SK-N-SH treated with all-trans-retinoic acid at 6 μM for 48 hours (cell line): ENCODE measurements at places on chromosomes 5 and 9.

GRCh38 chr5:38079620-38080402, 178.5 kb upstream of the EGFLAM start:
- no peak for ATAC-seq

GRCh38 chr5:142080248-142080647, 28.3 kb upstream of the NDFIP1 start:
- no peak for ATAC-seq

DNA sequence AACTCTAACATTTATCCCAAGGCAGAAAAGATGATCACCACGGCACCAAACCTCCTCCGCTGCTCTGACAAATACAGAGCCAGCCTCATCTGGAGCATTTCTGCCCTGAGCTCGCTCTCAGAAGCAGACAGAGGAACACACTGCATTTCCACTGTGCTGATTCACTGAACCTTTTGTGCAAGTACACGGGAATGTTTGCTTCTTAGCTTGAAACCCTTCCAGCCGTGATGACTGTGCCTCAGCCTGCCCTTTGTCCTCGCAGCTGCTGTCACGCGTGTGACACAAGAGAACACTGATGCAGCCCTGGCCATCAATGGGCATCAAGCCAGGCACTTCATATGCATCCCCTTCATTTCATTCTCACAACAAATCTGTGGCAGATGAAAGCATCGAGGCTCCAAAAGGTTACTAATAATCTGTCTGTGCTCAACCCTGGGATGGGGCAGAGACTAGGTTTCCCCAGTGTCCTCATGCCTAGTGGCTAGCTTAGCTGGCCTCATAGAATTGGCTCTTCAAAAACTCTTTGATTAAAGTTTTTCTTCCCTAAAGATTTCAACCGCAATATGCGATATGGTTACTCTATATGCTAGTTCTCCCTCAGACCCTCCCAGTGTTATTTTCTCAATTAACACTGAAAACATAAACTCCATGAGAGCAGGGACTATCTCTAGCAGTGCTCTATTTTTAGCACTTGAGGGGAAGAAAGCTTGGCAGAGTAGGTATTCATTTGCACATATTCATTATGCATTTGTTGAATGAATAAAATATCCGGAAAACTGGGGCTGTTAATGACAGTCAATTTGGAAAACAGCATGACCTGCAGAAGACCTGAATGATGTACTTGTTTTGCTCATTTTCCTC, 7.3 kb downstream of the CDC14B start:
- ATAC-seq: peak; percentile 96

- ATAC-seq: peak; percentile 10; the same call in 1 of the 3 replicates
These were observed 2.5 kb downstream of the TNPO1 start for GRCh38 chr5:72818866-72819534.

GRCh38 chr5:127705120-127705892, 2.1 kb downstream of the CCDC192 start:
- ATAC-seq: peak; percentile 26; the same call in 1 of the 3 replicates

GRCh38 chr5:71892641-71893365, 173.7 kb downstream of the CARTPT start:
- ATAC-seq: peak; percentile 10; the same call in 1 of the 3 replicates

DNA sequence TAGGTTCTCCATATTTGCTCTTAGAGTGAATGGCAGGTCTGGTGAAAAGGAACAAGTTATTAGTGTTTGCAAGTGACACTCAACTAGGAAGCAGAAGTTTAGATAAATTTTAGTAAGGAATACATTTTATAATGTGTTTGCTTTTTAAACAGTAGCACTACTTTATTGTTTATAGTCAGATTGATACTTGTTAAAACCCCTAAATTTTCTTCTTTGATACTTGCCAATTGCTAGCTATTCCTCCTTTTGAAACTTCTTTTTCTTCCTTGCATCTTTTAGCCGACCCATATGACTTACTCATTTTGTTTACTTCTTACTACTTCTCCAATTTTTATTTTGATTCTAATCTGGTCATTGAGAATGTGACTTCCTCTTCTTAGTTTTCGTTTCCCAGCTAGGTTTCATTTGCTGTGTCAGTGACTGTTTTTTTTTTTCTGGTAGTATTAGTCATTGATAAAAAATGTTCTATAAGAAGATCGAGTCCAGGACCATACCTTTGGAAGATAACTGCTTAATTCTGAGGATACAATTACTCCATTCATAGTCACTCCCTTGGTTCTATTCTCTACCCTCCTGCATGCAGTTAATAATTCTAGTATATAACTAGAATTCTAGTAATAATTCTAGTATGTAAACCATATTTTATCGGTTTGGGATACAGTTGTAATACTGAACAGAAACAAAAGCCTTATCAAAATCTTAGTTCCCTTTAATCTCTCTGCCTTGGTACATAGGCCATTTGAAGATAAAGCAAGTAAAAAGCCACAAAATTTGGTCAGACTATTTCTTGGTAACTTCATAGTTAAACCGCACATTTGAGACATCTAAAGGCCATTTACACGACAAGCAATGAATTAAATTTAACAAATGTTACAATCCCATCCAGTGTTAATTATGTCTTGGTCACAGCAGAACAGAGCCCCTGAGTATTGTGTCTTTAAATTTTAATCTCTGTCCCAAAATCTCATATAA, 2.8 kb upstream of the RICTOR start:
- no peak for ATAC-seq

GRCh38 chr5:133460172-133460758, 152.1 kb downstream of the FSTL4 start:
- ATAC-seq: peak; percentile 37; the same call in 2 of the 3 replicates

DNA sequence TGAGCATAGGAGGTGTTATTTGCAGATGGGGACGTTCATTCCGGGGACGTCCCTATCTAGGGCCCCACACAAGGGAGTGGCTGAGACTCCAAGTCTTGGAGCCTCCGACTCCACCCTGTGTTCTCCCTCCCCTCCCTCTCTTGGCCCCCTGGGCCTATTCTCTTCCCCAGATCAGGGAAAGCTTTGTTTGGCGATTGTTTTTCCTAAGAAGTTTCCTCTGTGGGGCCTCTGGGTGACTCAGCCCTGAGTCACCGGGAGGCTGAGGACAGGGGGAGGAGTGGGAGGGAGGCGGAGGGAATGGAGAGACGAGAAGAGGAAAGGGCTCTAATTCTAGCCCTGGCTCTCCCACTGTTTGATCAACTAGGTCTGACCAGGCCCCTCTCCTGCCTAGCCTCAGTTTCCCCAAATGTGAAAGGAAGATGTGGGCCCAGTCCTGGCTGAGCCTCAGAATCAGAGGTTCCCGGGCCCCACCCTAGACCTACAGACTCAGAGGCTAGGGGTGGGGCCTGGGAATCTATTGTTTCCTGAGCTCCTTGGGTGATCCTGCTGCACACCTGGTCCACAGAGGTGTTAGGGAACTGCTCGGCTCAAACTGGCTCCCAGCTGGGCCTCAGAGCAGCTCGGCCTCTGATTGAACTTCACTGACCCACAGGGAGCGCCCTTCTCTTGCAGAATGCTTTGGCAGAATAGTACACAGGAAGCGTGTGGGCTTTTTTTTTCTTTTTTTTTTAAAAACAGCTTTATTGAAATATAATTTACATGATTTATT, 19.2 kb downstream of the GSN start:
- ATAC-seq: peak; percentile 78
